ENCODE measurements at places on chromosomes 11 and 22.

GRCh38 chr22:35995348-35995747 lies 33.3 kb downstream of the RBFOX2 start:
- no peak for DNase-seq

GRCh38 chr22:47327241-47327640 lies 564.8 kb downstream of the TBC1D22A start:
- no peak for DNase-seq

DNA sequence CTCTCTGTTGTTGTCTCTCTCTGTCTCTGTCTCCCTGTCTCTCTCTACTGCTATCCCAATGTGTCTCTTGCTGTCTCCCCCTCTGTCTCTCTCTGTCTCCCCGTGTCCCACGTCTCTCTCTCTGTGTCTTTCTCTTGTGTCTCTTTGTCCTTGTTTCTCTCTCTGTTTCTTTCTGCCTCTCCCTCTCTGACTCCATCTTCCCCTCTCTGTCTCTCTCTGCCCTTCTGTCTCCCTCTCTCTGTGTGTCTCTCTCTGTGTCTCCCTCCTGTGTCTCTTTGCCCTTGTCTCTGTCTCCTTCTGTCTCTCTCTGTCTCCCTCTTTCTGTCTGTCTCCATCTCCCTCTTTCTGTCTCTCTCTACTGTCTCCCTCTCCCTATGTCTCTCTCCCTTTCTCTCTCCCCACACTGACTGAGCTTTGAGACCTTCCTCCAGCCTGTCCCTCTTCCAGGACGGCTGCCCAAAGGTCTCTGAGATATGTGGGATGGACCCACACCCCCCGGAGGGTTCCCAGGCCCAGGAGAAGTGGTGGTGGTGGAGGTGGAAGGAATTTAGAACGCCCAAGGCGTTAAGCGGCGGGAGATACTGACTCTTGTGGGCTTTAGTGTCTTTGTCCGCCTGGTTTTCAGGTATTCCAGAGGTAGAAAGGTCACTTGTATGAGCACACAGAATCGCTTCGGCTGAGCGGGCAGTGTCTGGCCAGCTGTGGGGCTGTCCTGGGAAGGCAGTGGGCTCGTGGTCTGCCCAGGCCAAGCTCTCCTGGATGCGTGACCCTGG lies 65.5 kb upstream of the CCND1 start:
- DNase-seq, result no peak

- DNase-seq, result no peak
These were observed 48.3 kb downstream of the SYT13 start for GRCh38 chr11:45237711-45238315.

- no peak for DNase-seq
These were observed 120.4 kb downstream of the PHF21B start for GRCh38 chr22:44889255-44889878.

DNA sequence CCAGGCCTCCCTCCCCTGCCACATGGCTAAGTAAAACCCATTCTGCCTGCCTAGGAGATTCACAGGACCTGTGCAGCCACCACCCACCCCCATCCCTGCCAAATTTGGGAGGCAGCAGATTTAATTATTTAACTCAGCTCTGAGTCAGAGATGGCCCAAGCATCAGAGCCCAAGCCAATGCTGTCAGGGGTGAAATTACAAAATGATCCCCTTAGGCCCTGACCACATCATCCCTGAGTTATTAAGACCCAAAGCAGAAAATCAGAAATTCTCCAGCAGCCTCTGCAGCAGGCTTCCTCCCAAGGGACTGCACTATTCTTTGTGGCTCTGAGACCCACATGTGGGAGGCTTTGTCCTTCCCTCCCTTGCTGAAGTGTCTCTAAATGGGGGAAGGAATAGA lies 52.8 kb upstream of the RRAS2 start:
- DNase-seq, result no peak

DNA sequence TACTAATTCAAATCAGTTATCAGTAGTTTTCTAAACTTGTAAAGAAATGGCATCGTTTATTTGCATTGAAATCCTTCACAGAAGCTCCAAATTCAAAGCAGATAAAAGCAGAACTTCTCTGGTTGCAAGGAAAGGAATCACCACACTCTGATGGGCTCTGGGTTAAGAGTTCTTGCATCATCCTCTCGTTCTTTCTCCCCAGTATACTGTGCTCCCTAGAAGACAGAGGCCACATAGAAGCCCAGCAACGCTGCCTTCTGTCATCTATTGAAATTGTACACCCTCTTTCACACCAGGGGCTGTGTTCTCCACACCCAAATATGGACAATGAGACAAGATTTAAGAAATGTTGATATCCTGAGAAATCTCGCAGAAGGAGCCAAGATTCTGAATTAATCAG lies 29.3 kb downstream of the FAT3 start:
- DNase-seq, result no peak

- peak; percentile 44 for DNase-seq
These were observed 36.8 kb upstream of the SMTN start for GRCh38 chr22:31044262-31044861.

- no peak for DNase-seq
These were observed 10.8 kb upstream of the CD81 start for GRCh38 chr11:2366276-2366675.

DNA sequence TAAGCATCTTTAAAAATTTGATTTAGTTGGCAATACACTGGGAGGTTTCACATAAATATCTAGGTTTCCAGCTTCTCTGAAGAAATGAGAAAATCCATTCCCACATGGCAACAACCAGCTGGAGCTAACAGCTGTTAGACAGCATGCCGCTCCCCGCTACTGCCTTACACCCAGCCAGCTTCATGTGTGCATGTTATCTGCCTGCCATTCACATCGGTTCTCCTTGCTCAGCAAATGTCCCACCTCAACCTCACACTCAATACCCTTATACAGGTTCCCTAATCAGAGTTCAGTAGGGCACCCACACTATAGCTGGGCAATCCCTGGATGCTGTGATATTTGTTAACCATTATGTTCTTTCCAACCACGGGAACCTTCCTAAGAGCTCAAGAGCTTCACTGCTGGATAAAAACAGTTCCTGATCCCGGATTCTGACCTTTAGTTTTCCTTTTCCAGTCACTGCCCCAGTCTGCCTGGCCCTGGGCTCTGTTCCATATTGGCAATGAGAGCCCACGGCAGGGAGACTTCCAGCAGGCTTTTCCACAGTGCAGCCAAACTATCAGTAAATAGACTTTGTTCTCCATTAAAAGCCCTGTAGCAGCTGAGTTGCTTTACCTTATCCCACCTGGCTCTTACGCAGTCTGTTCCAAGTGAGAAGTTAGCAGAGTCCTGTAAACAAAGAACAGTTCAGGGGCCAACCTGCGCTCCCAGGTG lies 8.6 kb downstream of the RPUSD4 start:
- DNase-seq, result no peak

- DNase-seq, result no peak
These were observed 111.7 kb downstream of the ZNF280B start for GRCh38 chr22:22396741-22397291.

DNA sequence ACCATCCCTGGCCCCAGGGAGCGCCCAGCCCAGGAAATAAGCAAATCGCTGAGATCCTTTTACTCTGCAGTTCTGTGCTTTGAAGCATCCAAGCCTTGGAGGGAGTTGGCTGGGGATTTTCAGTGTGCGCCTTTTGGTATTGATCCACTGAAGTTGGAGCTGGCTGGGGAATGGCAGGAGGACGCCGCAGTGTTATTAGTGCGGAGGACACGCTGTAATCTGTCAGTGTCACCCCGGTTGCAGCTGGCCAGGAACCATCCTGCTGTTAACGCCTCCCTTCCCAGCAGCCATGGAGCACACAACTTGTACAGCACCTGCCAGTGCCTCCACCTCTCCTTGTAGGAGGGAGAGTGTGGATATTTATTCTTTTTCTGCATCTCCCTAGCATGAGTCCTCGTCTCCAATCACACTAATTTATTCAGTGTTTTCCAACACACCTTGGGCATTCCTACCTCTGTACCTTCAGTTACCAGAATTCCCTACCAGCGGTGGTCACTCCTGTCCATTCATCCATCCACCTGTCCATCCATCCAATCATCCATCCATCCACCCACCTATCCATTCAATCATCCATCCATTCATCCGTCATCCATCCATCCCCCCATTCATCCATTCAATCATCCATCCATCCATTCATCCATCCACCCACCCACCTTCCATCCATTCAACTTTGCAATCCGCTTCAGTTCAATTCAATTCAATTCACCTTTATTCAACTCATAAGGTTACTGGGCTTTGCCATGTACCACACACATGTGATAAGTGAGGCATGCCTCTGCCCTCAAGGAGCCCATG lies 21.9 kb upstream of the EIF3D start:
- DNase-seq, result no peak

GRCh38 chr11:14148653-14149273 lies 186.2 kb downstream of the SPON1 start:
- peak; percentile 52 for DNase-seq

- DNase-seq, result no peak
These were observed 215.0 kb downstream of the ST3GAL4 start for GRCh38 chr11:126570489-126570888.

DNA sequence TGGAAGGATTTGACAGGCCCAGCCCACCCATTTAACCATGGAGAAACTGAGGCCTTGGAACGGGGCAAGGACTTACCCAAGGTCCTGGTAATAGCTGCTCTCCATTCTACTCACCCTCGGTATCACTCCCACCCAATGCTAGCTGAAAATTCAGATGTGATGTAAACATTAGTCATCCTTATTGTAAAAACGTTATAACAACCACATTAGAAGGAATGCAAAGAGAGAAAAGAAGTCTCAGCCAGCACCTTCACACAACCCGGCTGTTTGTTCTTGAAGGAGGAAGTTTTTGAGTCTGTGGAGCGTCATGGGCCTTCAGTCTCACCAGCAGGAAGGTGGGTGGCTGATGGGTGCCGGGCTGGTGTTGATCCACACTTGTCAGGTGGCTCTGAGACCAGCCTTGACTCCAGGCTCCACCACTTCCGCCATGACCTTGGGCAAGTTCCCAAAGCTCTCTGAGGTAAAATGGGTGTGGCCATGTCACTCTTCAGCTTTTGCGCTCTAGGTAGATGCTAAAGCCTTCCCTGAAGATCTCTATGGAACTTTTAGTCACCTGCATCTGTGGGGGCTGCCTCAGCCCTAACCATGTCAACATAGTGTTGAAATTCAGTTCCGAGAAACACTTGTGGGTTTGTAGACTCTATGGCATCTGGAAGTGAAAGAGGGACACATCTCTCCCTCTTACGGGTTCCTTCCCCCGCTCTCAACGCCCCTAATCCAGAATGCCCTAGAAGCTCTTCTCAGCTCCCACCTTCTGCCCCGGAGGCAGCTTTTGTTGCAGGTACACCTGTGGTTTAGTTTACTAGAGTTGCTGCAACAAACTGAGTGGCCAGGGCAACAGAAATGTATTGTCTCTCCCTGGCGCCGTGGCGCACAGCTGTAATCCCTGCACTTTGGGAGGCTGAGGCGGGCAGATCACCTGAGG lies 14.8 kb downstream of the CD6 start:
- no peak for DNase-seq

GRCh38 chr11:58608331-58608730 lies 14.1 kb upstream of the CNTF start:
- no peak for DNase-seq

DNA sequence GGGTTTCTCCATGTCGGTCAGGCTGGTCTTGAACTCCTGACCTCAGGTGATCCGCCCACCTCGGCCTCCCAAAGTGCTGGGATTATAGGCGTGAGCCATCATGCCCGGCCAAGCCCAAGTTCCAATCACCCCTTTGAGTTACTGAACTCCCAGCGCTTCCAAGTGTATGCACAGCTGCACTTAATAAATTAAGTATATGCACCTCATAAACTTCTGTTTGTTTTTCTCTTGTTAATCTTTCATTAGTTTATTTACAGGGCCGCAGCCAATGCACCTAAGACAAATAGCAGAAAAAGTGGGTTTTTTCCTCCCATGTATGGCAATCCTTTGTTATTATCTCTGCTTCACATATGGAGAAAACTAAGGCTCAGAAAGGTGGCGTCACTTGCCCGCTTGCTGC lies 21.3 kb downstream of the SYN3 start:
- DNase-seq, result no peak

- no peak for DNase-seq
These were observed 28.9 kb upstream of the CARS1 start for GRCh38 chr11:3086114-3086513.

DNA sequence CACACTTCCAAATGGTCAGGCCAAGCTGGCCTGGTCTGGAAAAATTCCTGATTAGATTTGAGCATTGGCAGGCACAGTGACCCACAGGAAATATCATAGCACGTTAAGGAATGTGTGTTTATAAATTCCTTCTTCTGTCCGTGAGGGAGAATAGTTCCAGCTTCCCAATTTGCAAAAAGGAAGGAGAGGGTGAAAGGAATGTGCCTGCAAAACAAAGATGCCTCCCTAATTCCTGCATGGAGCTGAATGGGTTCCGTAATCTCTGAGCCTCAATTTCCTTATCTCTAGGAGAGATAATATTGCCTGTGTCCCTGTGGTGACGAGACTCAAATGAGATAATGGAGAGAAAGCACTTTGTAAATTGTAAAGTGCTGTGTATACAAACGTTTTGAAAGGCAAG lies 105.1 kb downstream of the FEZ1 start:
- DNase-seq, result peak; percentile 52

GRCh38 chr11:10310301-10310841 lies 5.5 kb downstream of the ADM start:
- DNase-seq, result no peak

DNA sequence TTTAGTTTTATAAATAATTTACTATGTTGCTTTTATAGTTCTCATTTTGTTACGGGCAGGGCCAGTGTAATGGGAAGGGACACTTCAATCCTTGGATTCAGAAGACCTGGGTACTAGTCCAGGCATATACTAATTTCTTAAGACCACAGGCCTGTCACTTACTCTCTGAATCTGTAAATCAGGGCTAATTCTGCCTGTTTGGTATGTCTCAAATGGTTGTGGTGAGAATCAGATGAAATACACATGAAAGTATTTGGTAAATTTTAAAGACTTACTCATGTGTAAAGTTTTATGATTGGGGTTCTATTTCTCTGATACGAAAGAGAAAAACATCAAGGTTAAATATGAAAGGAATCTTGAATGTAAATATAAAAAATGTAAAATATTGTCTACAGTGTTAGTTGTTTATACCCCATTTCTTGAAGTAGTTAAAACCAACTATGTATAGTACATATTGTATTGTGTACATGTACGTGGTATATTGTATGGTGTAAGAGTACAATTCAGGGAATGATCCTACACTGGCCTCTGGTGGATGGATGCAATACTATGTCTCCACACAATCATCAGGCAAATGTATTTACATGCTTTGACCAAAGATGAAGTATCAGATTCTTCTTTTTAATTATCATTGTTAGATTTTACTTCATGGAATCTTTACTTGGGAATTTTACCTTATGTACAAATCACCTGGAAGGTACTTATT lies 24.5 kb upstream of the RAG2 start:
- DNase-seq, result peak; percentile 49

- no peak for DNase-seq
These were observed 18.9 kb downstream of the PLAAT3 start for GRCh38 chr11:63595296-63595695.

GRCh38 chr22:18048441-18048898 lies 24.1 kb upstream of the MICAL3 start:
- DNase-seq, result no peak

DNA sequence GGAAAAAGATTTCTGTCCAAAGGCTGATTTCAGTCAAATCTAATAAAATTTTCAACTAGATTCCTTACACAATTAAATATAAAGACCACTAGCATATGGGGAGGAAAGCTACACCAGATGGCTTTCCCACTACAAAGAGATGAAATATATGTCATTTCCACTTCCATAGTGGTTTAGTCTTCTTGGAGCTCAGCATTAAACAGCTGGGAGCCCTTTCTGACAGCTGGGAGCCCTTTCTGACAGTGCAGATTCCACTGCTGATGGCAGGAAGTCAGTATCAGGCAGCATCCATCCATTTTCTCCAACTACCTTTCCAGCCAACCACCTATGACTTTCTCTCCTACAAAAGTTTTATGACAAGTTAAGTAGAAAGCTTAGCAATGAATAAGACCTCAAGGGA lies 177.9 kb downstream of the RRAS2 start:
- DNase-seq, result no peak
